Esophagus squamous epithelium (tissue), 5 donors: ENCODE measurements at places on chromosomes 11 and 22.

DNA sequence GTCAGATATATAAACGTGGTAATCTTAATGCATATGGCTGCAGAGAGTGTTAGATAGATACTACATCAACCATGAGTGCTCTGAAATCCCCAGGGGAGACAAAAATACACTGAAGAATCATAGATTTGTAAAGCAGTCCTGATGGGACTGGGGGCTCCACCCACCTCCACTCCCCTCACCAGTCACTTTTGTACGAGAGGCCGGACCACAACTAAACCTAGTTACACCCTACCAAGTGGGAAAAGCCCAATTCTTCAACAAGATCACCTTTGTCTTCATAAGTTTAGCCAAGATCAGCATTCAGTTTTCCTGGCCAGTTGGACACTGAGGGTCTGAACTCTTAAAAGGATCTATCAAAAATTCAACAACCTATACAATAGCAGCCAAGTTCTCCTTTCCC lies 1.5 kb downstream of the SF1 start:
- DNase-seq = no peak

DNA sequence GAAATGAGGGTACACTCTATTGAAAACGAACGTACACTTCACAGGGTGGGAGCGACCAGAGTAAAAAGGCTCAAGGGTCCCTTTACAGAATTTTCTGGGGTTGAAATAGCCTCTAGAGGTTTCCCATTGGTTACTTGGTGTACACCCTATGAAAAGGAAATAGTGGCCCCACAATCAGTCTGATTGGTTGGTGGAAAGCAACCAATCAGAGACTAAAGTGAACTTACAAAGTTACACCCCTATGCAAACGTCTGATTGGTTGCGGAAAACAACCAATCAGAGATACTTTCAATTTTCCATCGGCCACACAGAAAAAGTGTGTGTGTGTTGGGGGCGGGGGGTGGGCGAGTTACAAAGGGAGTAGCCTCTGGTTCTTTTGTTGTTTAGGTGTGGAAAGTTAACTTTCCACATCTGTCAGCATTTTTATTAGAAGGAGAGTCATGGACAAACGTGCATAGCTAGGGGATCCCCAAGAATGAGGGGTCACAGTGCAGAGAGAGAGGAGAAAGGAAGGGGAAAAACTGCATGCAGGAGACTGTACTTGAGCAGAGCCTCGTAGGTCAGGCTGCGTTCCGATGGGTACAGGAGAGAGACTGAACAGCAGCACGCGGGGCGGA lies 1152.1 kb downstream of the TBC1D22A start:
- no peak for DNase-seq

GRCh38 chr11:126736682-126737572 lies 263.6 kb downstream of the KIRREL3 start:
- no peak for DNase-seq

DNA sequence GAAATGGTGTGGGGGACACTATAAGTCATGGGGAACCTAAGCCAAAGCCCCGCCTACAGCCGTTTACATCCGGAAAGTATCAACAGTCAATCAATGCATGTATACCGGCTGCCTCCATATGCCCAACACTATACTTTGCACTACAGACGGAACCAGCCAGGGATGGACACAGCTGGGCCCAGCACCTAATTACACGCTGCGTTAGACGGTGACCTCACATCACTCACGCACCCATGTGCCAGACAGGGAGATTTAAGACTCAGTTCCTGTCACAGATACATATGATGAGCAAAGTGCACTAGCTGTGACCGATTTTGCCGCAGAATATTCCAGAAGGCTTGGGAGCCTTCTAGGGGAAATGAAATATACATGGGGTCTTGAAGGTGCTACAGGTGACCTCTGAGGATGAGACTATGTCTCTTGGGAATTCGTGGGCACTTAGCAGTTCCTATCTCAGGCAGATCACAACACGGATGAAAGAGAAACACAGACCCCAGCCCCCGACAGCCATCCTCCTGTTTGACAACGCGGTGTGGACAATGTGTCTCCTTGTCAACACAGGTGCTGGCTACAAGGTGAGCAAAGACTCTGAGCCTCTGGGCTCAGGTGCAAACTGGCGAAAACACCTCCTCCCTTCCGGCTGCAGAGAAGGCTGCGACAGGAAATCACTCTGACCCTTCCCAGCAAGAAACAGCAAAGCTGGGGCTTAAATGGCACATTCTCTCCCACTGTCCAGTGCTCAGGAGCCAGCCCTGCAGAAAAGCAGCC lies 8.0 kb downstream of the AHNAK start:
- no peak for DNase-seq

- no peak for DNase-seq
These were observed 509.5 kb downstream of the KCNA4 start for GRCh38 chr11:29507376-29507775.

GRCh38 chr11:74390697-74391096 lies 7.5 kb downstream of the PGM2L1 start:
- DNase-seq = no peak

DNA sequence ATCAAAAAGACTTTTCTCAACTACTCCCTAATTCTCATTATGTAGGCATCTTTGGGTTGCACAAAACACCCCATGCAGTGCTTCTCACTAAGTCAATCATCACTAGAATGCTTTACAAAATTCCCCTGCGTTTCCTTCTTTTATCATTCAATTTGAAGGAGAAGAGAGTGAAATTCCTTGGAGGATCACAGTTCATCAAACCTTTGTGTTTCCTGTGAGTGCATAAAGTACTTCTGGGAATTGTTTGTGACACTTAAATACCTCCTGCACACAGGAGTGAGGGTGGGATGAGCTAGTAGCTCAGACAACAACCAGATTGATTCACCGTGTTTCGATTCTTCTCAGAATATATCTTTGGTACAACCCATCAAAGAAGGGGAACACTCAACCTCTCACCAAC lies 3.7 kb upstream of the OR5AR1 start:
- no peak for DNase-seq

- DNase-seq = no peak
These were observed 489.4 kb downstream of the KCNA4 start for GRCh38 chr11:29527391-29527936.

DNA sequence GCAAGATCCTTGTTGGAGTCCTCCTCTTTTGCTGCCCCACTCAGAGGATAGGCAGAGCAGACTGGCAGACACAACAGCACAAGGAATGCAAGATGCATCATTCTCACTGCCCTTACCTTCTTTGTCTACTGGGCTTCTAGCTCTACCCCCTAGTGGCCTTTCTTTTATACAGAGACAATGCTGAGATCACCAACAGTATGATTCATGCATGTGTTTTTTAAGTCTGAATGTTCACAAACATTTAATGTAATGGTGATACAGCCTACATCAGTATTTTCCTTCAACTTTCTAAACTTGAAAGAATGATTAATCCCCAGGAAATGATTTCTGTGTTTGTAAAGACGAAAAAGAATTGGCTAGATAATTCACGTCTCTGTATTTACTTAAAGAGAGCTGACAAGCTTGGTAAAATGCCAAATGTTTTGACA lies at the start of gene MMP10:
Gene MMP10 (minus strand): TSS at position 138 of the 428 bp plus-strand sequence. CDS start 37 bp downstream, at position 101.
- no peak for DNase-seq

DNA sequence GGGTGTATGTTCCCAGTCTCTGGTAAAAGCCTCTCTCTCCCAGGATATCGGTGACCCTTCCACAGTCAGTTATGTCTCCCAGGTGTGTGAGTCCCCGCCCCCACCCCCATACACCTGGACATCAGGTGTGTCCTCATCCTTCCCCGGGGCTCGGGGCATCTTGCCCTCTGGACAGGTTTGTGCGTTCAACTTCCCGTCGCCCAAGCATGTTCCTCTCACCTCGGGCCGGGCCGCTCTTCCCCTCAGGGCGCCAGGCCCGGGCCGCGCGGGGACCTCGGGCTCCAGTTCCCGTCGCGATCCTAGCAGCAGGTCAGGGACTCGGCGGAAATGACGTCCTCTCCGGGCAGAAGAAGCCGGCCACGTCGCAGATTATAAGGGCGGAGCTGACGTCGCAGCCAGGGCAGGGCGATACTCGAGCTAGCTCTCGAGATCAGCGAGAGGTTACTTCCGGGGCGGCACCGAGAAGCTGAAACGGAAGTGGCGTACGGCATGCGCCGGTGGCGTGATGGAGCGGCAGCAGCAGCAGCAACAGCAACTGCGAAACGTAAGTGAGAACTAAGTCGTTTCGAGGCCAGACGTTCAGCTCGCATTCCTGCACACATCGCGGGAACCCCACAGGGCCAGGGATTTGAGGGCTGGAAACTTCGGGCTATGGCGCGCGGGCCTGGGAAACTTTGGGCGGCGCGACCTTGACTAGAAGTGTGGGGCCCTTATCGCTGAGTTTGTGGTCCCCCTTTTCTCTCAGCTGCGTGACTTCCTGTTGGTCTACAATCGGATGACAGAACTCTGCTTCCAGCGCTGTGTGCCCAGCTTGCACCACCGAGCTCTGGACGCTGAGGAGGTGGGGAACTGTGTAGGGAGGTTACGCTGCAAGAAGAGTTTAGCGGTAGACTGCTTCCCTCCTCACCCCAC lies at the start of the genes ARFIP2 and TIMM10B:
Gene ARFIP2 (minus strand): TSS at position 320 of the 912 bp plus-strand sequence. CDS start 910 bp downstream, outside the sequence.
Gene TIMM10B (plus strand): TSS at position 490 of the 912 bp plus-strand sequence. CDS start 16 bp downstream, at position 506.
- DNase-seq = peak; percentile 92

DNA sequence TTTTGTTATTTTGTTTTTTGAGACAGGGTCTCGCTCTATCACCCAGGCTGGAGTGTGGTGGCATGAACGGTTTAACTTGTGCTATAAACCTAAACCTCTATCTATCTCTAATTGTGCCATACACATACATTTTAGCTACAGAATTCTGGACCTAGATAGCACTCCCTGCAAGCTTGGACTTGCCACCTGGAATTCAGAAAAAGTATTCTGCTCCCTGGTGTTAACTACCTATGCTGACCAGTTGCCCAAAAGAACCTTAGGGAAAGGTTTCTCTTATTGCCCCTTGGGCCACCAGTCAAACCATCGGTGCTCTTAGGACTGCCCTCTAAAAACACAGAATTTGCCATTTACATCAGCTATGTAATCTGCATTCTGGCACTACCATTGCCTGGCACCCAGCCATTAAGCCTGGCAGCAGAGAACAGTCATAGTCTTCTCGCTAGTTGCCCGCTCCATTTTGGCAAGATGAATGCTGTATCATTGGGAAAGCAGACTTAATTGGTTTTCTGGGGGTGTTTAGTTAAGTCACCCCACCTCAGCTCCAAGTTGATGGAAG lies 55.3 kb downstream of the ETS1 start:
- no peak for DNase-seq

DNA sequence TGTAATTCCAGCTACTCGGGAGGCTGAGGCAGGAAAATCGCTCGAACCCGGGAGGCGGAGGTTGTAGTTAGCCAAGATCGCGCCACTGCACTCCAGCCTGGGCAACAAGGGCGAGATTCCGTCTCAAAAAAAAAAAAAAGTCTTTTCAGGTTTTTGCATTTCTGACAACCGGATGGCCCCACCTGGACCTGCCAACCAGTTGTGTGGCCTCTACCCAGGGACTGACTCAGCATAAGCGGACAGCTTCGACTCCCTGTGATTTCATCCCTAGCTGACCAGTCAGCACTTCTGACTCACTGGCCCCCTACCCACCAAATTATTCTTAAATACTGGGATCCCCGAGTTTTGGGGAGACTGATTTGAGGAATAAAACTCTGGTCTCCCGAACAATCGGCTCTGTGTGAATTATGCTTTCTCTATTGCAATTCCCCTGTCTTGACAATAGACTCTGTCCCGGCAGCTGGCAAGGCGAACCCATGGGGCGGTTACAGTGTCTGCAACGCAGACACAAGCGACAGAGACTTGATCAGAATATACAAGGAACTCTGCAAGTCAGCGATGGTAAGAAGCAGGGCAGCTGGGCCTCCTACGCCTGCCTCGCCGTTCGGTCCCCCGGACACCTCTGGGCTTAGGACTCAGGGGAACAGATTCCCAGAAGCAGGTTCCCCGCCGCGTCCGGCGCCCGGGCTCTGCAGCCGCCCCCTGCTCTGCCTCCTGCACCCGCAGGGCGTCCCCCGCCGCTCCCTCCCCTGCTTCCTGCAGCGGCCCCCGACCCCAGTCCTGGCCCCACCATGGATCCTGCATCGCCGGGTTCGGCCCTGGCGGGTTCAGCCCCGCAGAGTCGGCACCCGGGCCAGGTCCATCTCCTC lies 741 bp upstream of the TALDO1 start:
- no peak for DNase-seq

- no peak for DNase-seq
These were observed 8.2 kb downstream of the ALX4 start for GRCh38 chr11:44301564-44302271.

DNA sequence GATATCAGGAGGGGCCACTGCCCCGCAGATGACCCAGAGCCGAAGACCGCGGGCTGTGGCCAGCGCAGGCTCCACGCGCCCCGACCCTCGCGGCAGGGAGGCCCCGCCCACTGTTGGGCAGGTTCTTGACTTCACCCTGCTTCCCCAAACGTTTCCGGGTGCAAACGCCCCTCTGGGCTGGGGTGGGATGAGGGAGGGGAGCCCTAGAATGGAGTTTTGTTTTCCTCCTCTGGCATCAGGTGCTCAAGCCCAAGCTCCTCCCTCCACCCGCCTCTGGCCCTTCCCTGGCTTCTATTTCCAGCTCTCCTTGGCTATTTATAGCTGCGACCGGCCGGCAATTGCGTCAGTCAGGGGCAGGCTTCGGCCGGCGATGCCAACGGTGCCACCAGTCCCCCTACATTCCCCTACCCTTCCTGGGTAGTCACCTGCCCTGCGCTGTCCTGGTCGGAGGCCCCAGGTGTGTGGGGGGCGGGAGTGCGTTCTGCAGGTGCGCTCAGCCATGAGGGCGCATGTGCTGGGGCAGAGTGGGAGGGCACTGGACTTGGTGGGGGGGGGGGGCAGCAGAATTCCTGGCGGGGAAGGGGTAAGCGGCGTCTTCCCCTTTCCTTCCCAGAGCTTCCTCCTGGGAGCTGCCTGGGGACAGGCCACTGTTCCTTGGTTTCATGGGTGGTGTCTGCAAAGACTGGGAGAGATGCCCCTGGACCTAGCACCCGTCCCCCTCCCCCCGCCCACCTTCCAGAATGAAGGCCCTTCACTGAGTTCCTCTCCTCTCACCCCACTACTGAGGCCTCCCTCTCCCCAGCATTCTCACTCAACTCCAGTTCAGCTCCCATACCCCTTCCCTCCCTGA lies 23.6 kb downstream of the DUSP8 start:
- DNase-seq = no peak

GRCh38 chr11:125603207-125603606 lies 10.6 kb downstream of the STT3A start:
- DNase-seq = no peak

DNA sequence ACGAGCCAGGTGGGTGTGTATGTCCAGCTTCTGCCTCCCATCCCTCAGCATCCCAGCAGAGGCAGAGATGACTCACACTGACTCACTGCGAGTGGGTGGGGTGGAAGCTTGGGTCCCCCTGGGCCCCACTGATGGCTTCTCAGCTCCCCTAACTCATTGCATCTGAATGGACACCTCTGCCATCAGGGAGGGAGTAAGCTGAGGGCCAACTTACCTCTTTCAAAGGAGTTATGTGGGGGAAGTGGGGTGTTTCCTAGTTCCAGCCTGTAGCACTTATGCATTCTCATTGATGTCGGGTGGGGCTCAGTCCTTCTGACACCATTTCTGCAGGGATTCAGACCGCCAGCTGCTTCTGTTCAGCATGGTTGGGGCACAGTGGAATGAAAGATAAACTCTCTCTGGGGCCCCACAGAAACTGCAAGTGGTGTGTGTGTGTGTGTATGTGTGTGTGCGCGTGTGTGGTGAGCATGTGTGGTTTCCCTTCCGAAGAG lies 1425.8 kb downstream of the TBC1D22A start:
- no peak for DNase-seq

- no peak for DNase-seq
These were observed 11.2 kb upstream of the BIRC3 start for GRCh38 chr11:102306048-102306597.

GRCh38 chr11:74169738-74170458 lies 904 bp downstream of the C2CD3 start:
- no peak for DNase-seq
